Neural progenitor cell (in vitro differentiated cells): ENCODE measurements at places on chromosomes 3 and 15. TPM values are rescaled to one million over a fixed set of nuclear protein-coding genes. Genes with fewer than 3 reads are reported as not detected.

- H3K27ac ChIP-seq: no peak overlapping the region
- no peaks in the 10 kb centered on the region for H3K27me3 ChIP-seq
- no peaks in the 10 kb centered on the region for H3K4me1 ChIP-seq
- no peaks in the 10 kb centered on the region for H3K36me3 ChIP-seq
Observed at GRCh38 chr3:85979034-85979433, 1011.9 kb downstream of the VGLL3 start.

DNA sequence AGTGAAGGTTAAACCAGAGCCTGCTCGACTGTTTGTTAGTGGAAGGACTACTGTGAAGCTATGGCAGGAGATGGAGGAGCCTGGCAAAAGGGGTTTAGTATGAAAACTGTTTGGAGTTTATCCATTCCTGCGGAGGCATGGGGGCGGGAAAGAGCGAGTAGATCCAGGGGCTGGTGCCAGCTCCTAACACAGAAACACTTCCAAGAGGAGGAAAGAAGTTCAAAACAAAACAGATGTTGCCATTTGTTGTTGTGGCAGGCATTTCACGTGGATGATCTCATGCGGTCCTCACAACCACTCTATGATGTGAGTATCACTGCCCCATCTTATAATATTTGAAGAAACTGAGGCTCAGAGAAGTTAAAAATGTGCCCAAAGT lies 30.7 kb upstream of the KY start:
- no peak overlapping the region for H3K4me3 ChIP-seq
- H3K27ac ChIP-seq: no peak overlapping the region
- no peaks in the 10 kb centered on the region for H3K27me3 ChIP-seq
- DNase-seq: no peak
- peaks cover 8% of the 10 kb centered on the region for H3K4me1 ChIP-seq

DNA sequence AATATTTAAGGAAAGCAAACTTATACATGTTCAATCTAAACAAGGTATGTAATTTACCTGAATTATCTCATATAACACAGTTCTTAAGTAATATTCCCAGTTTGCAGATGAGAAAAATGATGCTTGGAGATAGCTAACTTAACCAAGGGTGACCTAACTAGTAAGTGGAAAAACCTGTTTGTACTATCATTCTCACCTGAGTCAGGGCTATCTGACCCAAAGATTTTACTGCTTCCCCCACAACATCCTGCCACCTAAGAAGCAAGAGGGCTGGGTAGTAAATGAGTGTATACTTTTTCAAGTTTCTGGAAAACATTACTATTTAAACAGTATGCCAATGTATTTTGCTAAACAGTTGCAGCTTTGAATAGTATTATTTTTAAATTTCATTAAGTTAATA lies 10.6 kb downstream of the TP63 start:
- no peak for DNase-seq
- no peak overlapping the region for H3K27ac ChIP-seq
- H3K36me3 ChIP-seq: no peaks in the 10 kb centered on the region

GRCh38 chr15:92848852-92849598 lies 51.1 kb upstream of the CHD2 start:
- peaks cover 27% of the 10 kb centered on the region for H3K4me1 ChIP-seq
- H3K36me3 ChIP-seq: no peaks in the 10 kb centered on the region
- no peaks in the 10 kb centered on the region for H3K27me3 ChIP-seq
- H3K27ac ChIP-seq: no peak overlapping the region

DNA sequence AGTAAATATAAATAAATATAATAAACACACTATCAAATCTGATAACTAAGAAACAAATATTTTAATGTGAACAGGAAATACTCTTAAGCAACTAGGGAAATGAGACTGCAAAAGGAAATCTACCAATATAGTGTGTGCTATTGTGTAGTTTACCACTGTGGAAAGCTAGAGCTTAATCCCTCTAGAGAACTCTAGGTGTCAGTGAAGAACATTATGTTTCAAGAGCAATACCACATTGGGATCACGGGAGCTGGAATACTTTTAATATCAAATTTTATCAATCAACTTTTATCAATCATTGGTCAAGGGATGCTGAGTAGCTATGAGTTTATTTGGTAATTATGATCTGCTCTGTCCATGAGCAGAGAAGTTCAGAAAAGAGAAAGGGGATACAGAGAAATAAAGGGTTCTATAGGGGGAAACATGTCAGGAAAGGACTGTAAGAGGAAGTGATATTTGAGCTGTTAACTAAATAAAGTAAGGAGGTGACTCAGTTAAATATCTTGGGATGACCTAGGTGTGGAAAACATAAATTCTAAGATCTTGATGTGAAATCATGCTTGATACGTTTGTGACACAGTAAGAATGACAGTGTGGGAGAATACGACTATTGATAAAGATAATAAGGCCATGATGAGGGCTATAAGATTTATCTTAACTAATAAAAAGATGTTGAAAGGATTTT lies 762.2 kb upstream of the ALCAM start:
- no peak overlapping the region for H3K27ac ChIP-seq
- no peaks in the 10 kb centered on the region for H3K27me3 ChIP-seq
- no peak overlapping the region for H3K4me3 ChIP-seq
- no peak for DNase-seq
- H3K4me1 ChIP-seq: peaks cover 10% of the 10 kb centered on the region
- H3K36me3 ChIP-seq: no peaks in the 10 kb centered on the region

The TRIM71 gene
- total RNA-seq: 106 and 107 TPM in 2 replicates

- no peak overlapping the region for H3K27ac ChIP-seq
- no peaks in the 10 kb centered on the region for H3K36me3 ChIP-seq
- H3K4me3 ChIP-seq: no peak overlapping the region
- H3K4me1 ChIP-seq: peaks cover 7% of the 10 kb centered on the region
- DNase-seq: no peak
- H3K27me3 ChIP-seq: no peaks in the 10 kb centered on the region
Observed at GRCh38 chr3:143737065-143737464, 111.2 kb downstream of the SLC9A9 start.

The ISL2 gene
- not detected in 2 replicates for total RNA-seq

The POLQ gene
- total RNA-seq: 15.6 and 33.2 TPM in 2 replicates

The TRIM42 gene
- not detected in 2 replicates for total RNA-seq

- no peak overlapping the region for H3K27ac ChIP-seq
- H3K27me3 ChIP-seq: no peaks in the 10 kb centered on the region
- H3K4me3 ChIP-seq: no peak overlapping the region
Observed at GRCh38 chr15:25990220-25990619, 127.1 kb upstream of the ATP10A start.

The IGSF10 gene
- 0.15 and 0.22 TPM in 2 replicates for total RNA-seq

GRCh38 chr3:115761927-115762305 lies 138.6 kb downstream of the GAP43 start:
- H3K27ac ChIP-seq: no peak overlapping the region
- peaks cover 9% of the 10 kb centered on the region for H3K4me1 ChIP-seq
- H3K27me3 ChIP-seq: no peaks in the 10 kb centered on the region
- H3K36me3 ChIP-seq: no peaks in the 10 kb centered on the region
- H3K4me3 ChIP-seq: no peak overlapping the region

DNA sequence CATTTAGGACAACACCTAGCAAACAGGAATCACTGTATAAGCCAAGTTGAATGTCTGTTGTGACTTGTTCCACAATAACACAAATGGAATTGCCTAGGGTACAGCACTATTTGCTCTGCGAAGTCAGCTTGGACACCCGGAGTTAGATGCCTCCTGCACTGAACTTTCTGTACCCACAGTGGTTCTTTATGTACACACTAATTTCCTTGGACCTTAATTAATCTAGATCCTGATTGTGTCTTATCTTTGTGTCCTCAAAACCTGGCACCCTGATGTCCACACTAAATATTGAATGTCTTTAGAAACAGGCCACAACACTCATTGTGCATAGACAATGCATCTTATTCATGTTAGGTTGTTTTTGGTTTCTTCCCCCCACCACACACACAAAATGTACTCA lies 278.9 kb upstream of the NR2F2 start:
- H3K4me1 ChIP-seq: peaks cover 39% of the 10 kb centered on the region
- H3K36me3 ChIP-seq: no peaks in the 10 kb centered on the region
- no peak overlapping the region for H3K4me3 ChIP-seq
- no peak overlapping the region for H3K27ac ChIP-seq
- no peak for DNase-seq

DNA sequence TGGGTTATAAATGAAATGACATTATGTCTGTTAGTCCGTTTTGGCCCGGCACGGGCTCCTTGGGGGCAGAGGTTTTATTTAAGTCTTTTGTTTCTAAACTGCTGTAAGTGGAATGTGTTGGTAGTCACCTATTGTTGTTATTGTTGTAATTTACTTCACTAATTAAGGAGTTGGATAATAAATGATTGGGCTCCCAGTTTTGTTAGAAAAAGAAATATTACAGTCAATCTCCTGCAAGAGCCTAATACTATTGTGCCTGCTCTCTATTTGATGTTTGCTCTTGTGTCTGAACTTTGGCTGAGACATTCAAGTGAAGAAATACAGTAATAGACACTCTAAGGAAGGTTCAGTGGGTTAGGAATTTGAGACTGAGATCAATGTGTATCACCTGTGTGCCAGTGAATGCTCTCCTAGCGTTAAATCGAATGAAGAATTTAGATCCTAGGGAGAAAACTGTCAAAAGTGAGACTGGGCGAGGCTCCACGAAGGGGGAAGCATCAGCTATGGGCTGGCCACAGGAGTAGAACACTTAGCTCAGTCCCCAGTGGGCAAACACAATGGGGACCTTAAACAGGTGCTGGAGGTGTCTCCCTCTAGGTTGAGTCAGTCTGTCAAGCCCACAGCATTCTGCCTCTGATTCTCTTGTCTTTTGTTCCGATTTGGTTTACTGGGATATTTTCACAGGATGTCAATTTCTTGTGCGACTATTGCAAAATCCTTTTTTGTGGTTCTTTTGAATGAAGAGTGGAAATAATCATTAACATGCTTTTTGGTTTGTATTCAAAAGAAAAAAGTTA lies 1.2 kb downstream of the ROBO2 start:
- peaks cover 20% of the 10 kb centered on the region for H3K4me1 ChIP-seq
- peak; percentile 17 for DNase-seq

GRCh38 chr15:88704791-88705768 lies 66.3 kb downstream of the ISG20 start:
- H3K27me3 ChIP-seq: peaks cover 66% of the 10 kb centered on the region
- H3K4me1 ChIP-seq: no peaks in the 10 kb centered on the region
- no peak overlapping the region for H3K27ac ChIP-seq
- H3K36me3 ChIP-seq: no peaks in the 10 kb centered on the region
- peak; percentile 62 for DNase-seq
- H3K4me3 ChIP-seq: peak overlapping the region; percentile 53

GRCh38 chr15:53457479-53457878 lies 302.0 kb downstream of the WDR72 start:
- no peak overlapping the region for H3K27ac ChIP-seq
- H3K4me3 ChIP-seq: no peak overlapping the region
- DNase-seq: no peak
- H3K4me1 ChIP-seq: no peaks in the 10 kb centered on the region
- no peaks in the 10 kb centered on the region for H3K27me3 ChIP-seq
- H3K36me3 ChIP-seq: no peaks in the 10 kb centered on the region

DNA sequence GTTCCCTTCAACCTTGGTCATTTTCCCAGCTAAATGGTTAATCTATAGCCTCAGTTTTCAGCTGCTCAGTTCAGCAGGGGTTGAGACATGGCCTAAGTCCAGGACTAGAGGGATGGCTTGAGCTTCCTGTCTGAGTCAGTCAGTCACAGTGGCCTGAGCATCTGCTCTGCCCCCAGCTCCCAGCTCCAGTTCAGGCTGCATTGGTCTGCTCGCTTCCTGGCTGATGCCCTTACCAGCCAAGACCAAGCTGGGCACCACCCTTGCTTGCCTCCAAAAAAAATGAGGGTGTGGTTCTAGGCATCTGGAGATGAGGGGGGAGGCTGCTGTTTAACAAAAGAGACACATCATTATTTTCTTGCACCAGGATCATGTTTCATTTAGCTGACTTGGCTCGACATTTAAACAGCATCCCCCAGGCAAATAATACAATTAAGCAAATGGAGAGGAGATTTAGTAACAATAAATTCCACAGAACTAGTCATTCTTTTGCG lies 70.7 kb downstream of the WNT5A start:
- H3K27me3 ChIP-seq: no peaks in the 10 kb centered on the region
- DNase-seq: no peak
- H3K36me3 ChIP-seq: no peaks in the 10 kb centered on the region
- H3K4me3 ChIP-seq: no peak overlapping the region
- H3K4me1 ChIP-seq: peaks cover 3% of the 10 kb centered on the region

GRCh38 chr3:182375916-182376315 lies 417.4 kb upstream of the ATP11B start:
- H3K36me3 ChIP-seq: no peaks in the 10 kb centered on the region
- H3K27me3 ChIP-seq: no peaks in the 10 kb centered on the region
- DNase-seq: no peak
- H3K27ac ChIP-seq: no peak overlapping the region
- peaks cover 11% of the 10 kb centered on the region for H3K4me1 ChIP-seq

DNA sequence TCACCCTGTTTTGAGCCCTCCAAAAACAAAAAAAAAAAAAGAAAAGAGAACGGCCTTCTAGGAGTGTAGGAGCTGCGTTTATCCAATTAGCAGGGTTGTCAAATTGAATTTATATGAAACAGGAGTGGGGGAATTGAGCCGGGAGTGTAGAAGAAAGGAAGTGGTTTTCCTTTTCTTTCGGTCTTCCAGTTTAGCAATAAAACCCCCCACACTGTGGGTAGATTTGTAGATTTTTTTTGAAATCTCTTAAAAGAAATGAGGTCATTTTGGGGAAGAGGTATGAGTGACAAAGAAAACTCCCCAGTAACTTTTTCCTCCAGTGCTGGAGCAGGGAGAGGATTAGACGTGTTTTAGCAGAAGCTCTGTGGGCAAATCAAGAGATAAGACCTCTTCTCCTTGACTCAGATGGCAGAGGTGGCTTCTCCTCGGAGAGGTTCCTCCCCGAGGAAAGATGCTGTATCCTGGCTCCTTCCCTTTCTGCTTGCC lies 30.8 kb downstream of the BOC start:
- DNase-seq: no peak
- peak overlapping the region; percentile 43 for H3K27ac ChIP-seq
- H3K4me1 ChIP-seq: peaks cover 61% of the 10 kb centered on the region
- no peaks in the 10 kb centered on the region for H3K27me3 ChIP-seq
- H3K36me3 ChIP-seq: no peaks in the 10 kb centered on the region

DNA sequence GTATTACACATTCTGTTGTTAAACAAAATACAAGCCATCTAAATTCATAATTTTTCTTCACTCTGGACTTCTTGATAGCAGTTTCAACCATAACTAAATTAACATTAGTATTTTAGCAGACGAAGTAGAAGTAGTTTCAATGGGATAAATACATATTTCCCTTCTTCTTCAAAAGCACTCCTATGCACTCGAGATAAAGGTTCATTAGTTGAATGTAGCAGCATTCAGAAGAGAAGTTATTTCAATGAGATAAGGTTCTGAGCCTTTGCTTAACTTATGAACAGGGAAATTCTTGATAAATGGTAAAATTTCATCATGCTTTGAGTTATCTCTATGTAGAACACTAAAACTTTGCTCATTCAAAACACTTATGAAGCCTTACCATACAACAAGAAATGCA lies 11.8 kb downstream of the TM4SF18 start:
- H3K36me3 ChIP-seq: no peaks in the 10 kb centered on the region
- H3K4me1 ChIP-seq: no peaks in the 10 kb centered on the region
- no peaks in the 10 kb centered on the region for H3K27me3 ChIP-seq
- no peak overlapping the region for H3K4me3 ChIP-seq
- H3K27ac ChIP-seq: no peak overlapping the region

- no peaks in the 10 kb centered on the region for H3K27me3 ChIP-seq
- H3K27ac ChIP-seq: peak overlapping the region; percentile 49
- H3K4me3 ChIP-seq: no peak overlapping the region
Observed at GRCh38 chr3:28867836-28868235, 413.0 kb upstream of the RBMS3 start.

The SUSD5 gene
- total RNA-seq: 3.1 and 3.7 TPM in 2 replicates
